Stimulated activated naive CD8-positive, alpha-beta T cell treated with anti-CD3 and anti-CD28 coated beads, Interleukin-15, Interleukin-2, amounts not matched to agents 100 U/mL and 50 U/mL, for 24 hours (primary cell): ENCODE measurements at places on chromosomes 4 and X.

GRCh38 chr4:162557516-162558106 is 393.8 kb upstream of the FSTL5 start:
- DNase-seq: no peak

- no peak for DNase-seq
These were observed 287.7 kb downstream of the PCDH7 start for GRCh38 chr4:31007858-31008257.

- DNase-seq: no peak
These were observed 133.3 kb downstream of the GATB start for GRCh38 chr4:151627491-151627890.

GRCh38 chr4:109091727-109092409 is 210.6 kb downstream of the COL25A1 start:
- no peak for DNase-seq

- DNase-seq: no peak
These were observed 1.8 kb downstream of the SGMS2 start for GRCh38 chr4:107826421-107826980.

DNA sequence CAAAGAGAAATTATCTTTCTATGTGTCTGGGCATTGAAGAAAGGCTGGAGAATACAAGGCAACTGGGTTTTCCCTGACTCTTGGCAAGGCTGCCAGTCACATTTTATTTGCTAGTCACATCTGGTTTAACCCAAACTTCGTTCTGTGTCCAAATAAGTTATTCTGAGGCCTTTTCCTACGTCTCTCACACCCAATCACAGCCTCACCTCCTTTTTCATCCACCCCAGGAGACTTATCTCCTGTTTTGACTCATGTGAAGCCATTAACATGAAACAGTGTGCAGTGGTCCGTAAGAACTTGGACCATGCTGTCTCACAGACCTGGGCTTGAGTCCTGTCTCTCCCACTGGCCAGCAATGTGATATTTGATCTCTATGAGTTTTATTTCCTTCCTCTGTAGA is 59.3 kb downstream of the CNGA2 start:
- DNase-seq: no peak

DNA sequence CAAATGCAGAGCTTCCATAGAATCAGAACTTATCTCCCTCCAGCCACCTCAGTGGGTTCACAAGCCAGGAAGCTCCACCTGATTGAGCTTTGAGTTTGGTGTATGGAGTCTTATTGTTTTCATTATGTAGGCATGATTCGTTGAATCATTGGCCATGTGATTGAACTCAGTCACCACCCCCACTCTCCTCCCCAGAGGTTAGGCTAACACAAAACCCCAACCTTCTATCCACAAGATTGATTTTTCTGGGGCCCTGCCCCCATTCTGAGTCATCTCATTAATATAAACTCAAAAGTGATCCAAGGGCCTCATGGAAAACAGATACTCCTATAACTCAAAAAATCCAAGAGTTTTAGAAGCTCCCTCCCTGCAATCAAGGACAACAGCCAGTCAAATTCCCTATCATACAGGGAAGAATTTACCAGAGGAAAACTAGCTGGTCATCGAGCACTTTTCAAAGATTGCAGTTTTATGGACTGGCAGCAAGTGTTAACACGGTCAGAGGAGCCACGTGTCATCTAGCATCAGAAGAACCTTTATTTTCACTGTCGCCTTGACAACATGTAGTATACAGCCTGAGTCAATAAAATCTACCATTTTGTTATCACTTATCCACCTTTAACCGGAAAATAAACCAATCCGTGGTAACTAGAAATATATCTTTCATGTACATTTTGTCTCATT is 35.9 kb upstream of the GUCY1B1 start:
- no peak for DNase-seq

DNA sequence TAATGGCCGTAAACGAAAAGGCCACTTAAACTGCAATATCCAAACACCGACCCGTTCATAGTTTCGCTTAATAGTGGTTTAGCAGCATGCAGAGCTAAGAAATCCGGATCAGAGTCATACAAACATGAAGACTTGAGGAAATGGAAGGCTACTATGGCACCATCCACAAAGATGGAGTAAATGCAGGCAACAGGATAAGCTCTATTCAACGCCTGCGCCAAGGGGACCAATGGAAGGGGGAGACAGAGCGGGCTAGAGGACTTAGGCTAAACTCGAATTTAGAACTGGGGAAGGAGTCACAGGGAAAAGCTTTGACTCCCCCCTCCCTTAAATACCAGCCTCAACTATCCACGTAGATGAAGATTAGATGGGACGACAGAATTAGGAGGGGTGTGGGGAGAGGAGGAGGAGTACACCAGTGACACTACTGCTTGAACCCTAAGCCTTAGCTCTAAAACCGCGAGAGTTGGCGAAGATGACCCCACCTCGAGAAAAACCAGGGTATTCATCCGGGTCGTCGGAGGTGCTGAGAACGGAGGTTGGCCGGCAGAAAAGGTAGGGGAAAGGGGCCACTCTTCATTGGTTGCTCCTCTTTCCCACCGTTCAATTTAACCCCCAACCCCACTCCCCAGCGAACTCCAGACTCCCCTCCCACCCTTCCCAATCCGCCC is 3.5 kb downstream of the HUWE1 start:
- DNase-seq: peak; percentile 29

GRCh38 chr4:58113126-58113525 is 1002.9 kb upstream of the IGFBP7 start:
- no peak for DNase-seq

GRCh38 chr4:120545391-120545790 is 377.1 kb downstream of the PRDM5 start:
- no peak for DNase-seq

GRCh38 chr4:89539374-89539773 is 231.8 kb upstream of the GPRIN3 start:
- no peak for DNase-seq

- no peak for DNase-seq
These were observed 7.6 kb upstream of the USP53 start for GRCh38 chr4:119204916-119205315.

DNA sequence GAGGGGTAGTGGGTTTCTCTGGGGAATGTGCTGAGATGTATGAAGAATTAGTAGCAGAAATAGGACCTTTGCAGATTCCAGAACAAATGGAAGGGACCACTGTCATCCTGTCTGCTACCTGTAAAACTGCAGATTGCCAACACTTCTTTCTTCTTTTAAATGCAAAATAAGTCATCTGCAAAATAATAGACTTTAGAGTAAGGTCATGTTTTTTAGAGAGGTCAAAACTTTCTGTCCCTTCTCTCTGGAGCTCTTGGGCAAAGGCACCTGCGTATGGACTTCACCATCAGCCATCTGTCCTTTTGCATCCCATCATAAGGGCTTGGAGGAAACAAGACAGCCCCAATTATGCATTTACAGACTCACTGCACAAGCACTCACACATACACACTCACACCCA is 121.1 kb upstream of the PPARGC1A start:
- no peak for DNase-seq

- peak; percentile 57 for DNase-seq
These were observed 108.3 kb upstream of the CAMK2D start for GRCh38 chr4:113869743-113870375.

DNA sequence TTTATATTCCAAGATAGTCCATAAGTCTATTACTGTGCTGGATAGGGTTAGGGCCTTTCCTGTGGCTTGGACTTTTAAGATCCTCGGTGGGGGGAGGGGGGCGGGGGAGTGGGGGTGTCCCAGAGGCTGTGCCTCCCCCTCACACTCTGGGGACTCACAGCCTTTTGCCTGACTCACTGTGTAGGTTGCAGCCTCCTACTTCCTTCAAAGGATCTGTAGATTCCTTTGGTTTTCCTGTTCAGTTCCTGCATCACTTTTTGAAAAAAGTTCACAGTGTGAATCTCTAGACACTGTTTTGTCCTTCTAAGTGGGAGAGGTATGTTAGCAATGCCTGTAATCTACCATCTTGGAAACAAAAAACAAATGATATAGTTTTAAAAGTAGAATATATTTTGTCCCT is 999.9 kb downstream of the GLUD2 start:
- DNase-seq: no peak

- no peak for DNase-seq
These were observed 37.2 kb upstream of the CABS1 start for GRCh38 chr4:70297576-70297975.

- no peak for DNase-seq
These were observed 16.0 kb downstream of the GAB1 start for GRCh38 chr4:143352720-143353119.

- DNase-seq: no peak
These were observed 68.9 kb downstream of the PCDH19 start for GRCh38 chrX:100341142-100341510.

DNA sequence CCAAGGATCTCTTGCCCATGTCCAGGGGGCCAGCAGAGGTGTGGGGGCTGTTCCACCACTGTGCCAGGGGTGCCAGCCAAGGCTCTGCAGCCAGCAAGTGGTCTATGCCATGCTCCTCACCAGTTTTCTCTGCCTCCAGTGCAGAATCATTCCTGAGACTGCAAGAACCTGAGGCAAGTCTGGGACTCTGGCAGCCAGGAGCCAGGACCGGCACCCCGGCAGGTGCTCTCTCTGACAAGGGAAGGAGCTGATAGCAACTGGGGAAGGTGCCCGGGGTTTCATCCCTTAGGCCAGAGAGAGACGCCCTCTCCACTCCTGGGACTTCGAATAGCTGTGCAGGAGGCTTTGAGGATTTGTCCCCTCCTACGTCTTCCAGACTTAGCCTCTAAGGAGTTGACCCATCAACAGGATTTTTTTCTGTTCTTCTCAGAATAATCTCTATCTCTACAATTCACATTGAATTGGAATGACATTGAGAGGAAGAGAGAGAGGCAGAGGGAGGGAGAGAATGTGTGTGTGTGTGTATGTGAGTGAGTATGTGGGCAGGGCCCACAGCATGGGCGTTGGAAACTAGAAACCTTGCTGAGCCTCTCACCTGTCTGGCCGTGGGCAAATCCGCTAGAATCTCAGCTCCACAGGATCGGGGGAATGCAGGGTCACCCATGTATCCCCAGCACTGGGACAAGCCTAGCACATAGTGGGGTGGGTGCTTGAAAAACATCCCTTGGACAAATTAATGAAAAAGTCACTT is 74.5 kb upstream of the AFAP1 start:
- no peak for DNase-seq

DNA sequence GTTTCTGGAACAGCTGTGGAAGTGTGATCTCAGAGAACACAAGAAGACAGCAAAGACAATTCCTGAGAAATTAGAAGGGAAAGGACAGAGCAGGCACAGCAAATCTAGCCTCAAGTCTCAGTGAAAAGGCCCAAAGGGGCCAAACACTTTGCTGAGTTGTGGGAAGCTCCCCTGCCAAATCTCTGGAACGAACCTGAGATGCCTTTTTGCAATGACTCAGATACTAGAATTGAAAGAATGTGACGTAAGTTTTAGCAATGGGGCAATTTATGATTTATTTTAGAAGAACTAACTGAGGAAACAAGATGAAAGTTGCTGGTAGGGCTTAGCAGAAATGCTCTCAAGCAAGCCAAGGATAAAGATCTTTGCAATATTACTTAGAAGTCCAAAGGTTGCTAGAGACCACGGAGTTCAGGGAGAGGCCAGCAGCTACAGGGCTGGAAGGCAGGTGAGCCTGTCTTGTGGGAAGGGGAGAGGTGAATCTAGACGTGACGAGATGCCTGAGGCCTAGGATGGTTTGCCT is 92.8 kb downstream of the AMELX start:
- no peak for DNase-seq

DNA sequence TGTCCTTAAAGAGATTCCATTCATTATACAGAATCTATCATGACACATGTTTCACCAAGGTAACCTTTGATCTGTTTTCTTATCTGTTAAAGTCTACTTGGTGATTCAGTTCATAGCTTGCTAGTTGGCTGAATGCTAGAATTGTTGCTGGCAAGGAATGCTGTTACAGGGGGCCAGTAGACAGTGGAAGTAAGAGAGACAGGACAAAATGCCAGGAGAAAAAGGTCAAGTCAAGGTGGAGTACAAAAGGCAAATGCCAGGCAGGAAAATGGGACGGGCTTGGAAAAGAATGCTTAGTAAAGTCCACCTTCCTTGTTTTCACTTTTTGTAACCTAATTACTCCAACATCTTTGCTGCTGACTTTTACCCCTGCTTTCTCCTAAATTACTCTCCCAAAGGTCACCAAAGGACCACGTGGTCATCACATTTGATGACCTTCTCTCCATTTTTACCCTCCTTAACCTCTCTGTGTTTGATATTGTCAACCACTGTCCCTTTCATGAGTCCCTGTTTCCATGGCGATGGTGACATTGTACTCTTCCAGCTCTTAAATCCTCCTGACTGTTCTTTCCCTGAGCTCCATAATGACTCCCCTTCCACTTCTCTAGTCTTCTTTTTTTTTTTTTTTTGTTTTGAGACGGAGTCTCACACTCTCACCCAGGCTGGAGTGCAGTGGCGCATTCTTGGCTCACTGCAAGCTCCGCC is 24.5 kb upstream of the TAPT1 start:
- no peak for DNase-seq
